ENCODE measurements at places on chromosomes 13 and 19.

DNA sequence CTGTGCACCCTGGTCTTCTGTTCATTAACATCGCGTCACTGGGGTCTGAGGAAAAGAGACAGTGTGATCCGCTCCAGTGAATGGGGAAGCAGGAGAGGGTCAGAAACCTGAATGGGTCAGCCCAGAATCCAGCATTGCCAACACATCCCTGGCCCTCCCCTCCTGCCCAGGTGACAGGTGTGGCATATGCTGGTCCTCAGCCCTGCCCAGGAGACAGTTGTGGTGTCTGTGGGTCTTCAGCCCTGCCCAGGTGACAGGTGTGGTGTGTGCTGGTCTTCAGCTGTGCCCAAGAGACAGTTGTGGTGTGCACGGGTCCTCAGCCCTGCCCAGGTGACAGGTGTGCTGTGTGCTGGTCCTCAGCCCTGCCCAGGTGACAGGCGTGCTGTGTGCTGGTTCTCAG, 8.0 kb downstream of the TFDP1 start:
- DNase-seq: no peak

DNA sequence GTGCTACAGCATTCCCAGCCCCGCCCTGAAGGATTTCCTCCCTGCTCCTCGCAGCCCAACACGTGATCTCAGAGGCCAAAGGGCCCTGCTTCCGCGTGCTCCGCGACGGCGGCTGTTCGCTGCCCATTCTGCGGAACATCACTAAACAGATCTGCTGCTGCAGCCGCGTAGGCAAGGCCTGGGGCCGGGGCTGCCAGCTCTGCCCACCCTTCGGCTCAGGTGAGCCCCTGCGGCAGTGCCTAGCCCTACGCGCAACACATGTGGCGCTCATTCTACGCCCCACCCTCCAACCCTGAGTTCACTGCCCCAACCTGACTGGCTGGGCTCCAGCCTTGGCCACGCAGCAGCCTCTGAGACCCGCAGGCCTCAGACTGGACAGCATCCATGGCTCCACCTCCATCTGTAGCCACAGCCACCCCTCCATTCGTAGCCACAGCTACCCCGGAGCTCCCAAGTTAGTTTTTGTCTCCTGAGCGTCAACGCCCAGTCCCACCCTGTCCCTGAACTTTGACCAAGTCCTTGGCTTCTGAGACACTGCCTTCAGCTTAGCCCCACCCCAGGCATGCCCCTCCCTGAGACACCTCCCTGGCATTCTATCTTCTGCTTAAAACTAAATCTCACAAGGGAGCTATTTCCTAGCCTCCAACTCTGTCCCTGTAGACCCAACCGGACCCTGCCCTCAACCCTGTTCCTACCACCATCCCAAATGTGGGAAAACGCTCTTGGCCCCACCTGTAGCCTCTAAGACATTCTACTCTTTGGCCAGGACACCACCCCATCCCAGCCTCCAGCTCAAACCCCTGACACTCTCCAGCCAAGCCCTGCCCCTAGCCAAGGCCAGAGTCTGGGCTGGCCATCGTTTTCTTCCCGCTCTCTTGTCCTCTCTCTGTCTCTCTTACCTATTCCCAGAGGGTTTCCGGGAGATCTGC, 6.4 kb downstream of the LTBP4 start:
- DNase-seq: no peak

DNA sequence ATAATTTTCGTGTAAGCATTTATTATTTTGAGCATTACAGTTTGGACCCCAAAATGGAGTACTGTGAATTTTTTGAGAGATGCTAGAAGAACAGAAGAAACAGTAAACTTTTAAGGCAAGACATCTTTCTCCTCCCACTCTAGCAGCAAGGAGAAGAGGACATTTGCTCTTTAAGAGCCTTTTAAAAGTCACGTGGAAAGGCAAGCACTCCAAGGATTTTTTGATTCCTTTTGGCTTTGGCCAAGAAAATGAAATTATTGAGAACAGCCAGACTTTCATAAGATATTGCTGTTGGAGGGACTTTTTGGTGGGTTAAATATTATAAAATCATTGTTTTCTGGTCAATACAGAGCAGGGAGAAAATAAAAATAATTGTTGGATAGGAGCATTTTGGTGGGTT, 110.0 kb downstream of the RGCC start:
- no peak for DNase-seq

GRCh38 chr19:41376998-41377365, 649 bp downstream of the TMEM91 start:
- no peak for DNase-seq

- DNase-seq: no peak
These were observed 29.4 kb upstream of the ZNF507 start for GRCh38 chr19:32316034-32316433.

- DNase-seq: no peak
These were observed 1851.1 kb downstream of the PCDH9 start for GRCh38 chr13:65378943-65379519.

- no peak for DNase-seq
These were observed 33.1 kb upstream of the CYP2S1 start for GRCh38 chr19:41159881-41160280.

- DNase-seq: no peak
These were observed 165.6 kb downstream of the MZT1 start for GRCh38 chr13:72561791-72562190.

GRCh38 chr13:89113744-89114143, 1442.6 kb downstream of the SLITRK5 start:
- DNase-seq: no peak

DNA sequence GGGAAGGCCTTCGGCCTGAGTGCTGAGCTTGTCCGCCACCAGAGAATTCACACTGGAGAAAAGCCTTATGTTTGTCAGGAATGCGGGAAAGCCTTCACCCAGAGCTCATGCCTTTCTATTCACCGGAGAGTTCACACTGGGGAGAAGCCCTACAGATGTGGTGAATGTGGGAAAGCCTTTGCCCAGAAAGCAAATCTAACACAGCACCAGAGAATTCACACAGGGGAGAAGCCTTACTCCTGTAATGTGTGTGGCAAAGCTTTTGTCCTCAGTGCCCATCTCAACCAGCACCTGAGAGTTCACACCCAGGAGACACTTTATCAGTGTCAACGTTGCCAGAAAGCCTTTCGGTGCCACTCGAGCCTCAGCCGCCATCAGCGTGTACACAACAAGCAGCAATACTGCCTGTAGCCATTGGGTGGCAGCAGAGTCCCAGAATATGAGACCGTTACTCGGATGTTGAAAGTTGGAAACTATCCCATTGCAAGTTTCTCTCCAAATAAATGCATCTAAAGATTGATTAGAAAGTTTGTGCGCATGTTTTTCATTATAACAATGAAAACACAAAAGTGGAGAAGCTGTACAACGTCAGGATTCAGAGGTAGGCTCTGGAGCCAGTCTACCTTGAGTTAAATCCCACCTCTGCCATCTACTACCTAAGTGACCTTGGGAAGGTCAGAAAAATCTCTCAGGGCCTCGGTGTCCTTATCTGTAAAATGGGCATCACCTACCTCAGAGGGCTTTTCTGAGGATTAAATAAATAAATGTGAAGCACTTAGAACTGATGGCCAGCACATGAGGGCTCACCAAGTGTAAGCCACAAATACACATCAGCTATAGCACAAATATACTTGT, 21.1 kb downstream of the ZNF473 start:
- DNase-seq: peak; percentile 79

DNA sequence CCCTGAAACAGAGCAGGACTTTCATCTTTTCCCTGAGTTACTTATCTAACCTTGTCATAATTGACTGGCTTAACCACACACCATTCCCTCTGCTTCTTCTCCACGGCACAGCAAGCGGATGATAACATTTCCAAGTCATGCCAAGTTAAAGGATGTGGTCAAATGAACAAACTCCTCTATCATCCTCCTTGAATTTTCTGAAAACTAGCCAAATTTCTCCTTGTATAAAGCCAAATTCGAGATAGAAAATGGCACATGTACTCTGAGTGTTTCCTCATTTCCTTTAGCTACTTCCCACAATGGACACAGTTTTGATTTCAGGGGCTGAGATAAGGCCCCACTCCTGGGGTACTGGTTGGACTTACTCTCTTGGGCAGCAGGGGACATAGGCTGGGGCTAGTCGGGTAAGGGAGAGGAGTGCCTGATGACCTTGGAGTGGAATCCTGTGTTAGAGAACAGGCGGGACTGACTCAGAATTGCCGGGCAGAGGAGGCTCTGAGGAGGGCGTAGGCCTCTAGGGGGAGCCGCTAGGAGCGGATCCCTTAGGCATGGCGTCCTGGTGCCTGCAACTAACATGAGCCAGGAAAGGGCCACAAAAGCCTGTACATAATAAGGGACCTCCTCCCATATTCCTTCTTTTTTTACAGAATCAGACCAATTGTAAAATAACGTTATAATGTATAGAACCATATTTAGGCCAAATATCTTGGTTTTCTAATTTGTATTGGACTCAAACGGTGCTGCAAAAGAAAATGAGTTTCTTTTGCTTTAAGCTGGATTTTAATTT, 20.3 kb upstream of the TMTC4 start:
- DNase-seq: no peak

DNA sequence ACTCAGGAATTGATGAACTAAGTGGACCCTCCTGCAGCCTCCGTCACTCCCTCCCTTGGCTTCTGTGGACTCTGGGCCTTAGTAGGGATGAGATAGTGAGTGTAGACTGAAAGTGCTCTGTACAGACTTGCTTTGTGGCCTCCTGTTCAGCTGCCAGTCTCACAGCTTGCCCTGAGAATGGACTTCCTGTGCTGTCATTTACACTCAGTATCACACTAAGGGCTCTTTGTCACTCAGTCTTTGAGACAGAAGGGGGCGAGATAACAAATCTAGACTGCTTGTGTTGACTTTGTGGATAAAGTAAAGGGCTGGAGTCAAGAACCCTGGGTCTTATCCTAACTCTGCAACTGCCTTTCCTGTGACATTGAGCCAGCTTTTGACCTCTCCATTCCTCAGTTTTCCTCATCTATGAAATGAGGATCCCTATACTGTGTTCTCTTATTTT, 21.0 kb upstream of the SPRY2 start:
- DNase-seq: no peak

DNA sequence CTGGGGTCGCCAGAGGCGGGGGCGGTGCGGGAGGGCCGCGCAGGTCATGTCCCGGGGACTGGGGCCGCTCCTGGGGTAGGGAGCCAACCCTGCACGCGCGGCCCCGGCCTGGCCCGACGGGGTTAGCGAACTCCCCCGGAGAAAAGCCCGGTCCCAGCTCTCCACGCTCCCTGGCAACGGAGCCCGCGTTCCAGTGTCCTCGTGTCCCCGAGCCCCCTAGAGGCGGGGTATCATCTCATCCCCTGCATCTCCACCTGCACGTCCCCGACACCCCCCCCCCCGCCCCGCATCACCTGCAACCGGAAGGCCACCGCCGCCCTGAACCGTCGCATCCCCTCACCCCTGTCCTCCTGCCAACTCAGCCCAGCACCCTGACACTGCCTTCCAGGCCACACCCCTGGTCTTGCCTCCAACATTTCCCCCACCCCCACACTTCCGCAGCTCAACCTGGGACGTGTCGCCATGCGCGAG, 2.7 kb downstream of the WDR88 start:
- DNase-seq: no peak

- no peak for DNase-seq
These were observed 54.0 kb downstream of the SPATA13 start for GRCh38 chr13:24214528-24214927.

DNA sequence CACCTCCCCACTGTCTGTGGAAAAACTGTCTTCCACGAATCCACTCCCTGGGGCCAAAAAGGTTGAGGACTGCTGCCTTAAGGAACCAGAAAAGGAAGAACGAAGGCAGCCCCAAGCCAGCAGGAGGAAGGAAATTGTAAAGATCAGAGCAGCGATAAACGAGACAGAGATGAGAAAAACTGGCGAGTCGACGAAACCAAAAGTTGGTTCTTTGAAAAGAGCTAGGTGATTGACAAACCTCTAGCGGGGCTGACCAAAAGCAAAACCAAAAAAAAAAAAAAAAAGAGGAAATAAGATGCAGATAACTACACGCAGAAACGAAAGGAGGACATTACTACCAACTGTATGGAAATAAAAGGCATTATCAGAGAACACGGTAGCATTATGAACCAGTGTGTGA, 76.9 kb downstream of the GADD45B start:
- no peak for DNase-seq

GRCh38 chr13:109387471-109387870, 398.9 kb downstream of the IRS2 start:
- DNase-seq: no peak

- no peak for DNase-seq
These were observed 30.9 kb downstream of the RNASEH2B start for GRCh38 chr13:50940509-50940908.

- DNase-seq: no peak
These were observed 11.8 kb upstream of the KATNAL1 start for GRCh38 chr13:30319130-30319529.

DNA sequence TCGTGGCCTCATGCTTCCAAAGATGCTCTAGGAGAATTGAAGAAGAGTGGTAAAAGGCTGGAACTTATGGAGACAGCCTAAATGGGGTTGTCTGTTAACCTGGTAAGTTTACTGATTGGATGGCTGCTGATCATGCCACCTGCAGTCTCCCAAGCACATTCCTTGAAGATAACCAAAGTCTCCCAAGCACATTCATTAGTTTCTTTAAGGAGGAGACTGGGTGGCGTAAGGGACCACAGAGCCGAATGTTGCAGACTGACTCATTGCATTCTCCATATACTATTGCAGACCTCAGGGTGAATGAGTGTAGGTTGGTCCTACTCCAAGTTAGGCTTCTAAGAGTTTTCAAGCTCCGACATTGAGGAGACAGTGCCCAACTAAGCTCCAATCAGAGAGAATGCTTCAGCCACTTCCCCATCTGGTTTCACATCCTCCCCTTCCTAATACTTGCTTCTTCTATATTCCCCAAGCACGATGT, at the start of gene IGFL3:
Gene IGFL3, minus strand, starts transcription at position 51 of the 478 bp plus-strand sequence. Its CDS starts 39 bp downstream, at position 12.
- DNase-seq: no peak

Measured in anterior cingulate cortex (tissue), 58 donors.